Activated naive CD8-positive, alpha-beta T cell treated with anti-CD3 and anti-CD28 coated beads, Interleukin-2, amount 50 U/mL, for 24 hours (primary cell): ENCODE measurements at places on chromosomes 2 and 18.

GRCh38 chr2:68591225-68591624 lies 52.2 kb upstream of the PROKR1 start:
- DNase-seq: no peak

DNA sequence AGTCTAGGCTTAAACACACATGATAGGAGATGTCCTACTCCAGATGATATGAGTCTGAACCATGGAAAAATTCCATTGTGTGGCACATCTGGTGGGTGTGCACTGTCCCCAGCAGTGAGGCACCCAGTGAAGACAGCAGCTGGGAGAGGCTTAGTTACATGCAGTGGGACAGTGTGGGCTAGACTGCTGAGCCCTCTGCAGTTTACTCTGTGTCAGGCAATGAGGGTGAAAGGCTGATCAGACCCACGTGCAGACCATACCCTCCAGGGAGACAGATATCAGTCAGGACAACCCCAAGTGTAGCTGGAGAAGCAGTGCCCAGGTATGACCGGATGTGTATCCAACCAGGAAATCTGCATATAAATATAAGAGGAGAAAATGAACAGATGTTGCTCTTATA lies 13.4 kb downstream of the IL37 start:
- DNase-seq: no peak

DNA sequence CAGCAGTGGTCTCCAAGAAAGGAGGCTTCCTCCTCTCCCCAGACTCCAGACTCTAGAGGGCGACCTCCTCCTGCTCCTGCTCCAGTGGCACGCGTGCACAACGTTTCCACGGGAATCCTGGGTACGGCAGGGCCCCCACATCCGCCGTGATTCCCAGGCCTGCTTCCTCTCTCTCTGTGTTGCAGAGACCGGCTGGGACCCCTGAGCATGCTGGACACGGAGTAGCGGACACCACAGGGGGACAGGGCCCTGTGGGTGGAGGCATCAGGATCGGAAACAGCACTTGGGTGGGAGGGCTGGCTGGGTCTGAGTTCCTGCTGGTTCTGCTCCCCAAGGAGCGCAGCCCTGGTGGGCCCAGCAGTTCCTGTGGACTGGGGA lies 75.9 kb upstream of the SLC35G4 start:
- DNase-seq: no peak

DNA sequence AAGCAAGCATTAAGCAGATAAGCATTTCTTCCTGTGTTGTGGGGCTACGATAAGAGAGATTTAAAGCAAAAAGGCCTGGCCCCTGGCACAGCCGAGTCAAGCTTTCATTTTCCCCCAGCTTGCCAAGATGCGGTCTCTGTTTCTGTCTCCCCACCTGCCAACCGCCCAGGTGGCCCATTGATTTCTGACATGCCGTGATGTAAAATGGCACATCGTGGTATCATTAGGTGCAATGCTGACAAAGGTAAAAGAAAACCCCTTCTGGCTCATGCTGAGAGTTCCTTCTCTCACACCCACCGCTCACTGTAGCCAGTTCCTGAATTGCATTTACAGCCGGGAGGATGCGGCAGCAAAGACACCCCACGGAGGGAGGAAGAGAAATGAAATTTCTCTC lies 62.8 kb downstream of the BOD1L2 start:
- DNase-seq: no peak

- DNase-seq: no peak
These were observed 264.2 kb downstream of the LNPK start for GRCh38 chr2:175737722-175738361.

GRCh38 chr2:46079985-46080560 lies 217.1 kb upstream of the EPAS1 start:
- no peak for DNase-seq

DNA sequence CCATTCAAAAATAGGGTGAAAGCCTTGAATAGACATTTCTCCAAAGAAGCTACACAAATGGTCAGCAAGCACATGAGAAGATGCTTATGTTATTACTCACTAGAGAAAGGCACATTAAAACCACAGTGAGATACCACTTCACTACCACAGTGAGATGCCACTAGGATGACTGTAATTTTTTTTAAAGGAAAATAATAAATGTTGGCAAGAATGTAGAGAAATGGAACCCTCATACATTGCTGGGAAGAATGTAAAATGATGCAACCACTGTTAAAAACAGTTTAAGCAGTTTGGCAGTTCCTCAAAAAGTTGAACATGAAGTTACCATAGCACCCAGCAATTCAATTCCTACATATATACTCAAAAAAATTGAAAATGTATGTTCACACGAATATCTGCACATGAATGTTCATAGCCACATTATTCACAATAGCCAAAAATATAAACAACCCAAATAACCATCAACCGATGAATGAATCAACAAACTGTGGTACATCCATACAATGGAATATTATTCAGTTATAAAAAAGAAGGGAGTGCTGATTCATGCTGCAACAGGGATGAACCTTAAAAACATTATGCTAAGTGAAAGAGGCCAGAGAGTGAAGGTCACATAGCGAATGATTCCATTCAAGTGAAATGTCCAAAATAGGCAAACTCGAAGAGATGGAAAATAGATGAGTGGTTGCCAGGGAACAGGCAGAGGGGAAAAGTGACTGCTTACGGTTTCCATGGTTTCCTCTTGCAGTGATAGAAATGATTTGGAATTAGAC lies 156.2 kb upstream of the NDUFV2 start:
- no peak for DNase-seq

- DNase-seq: no peak
These were observed 60.6 kb downstream of the CYB5A start for GRCh38 chr18:74230922-74231714.

GRCh38 chr18:55795101-55795669 lies 207.2 kb upstream of the TCF4 start:
- no peak for DNase-seq

GRCh38 chr2:200695601-200696000 lies 109.8 kb downstream of the AOX1 start:
- DNase-seq: no peak

DNA sequence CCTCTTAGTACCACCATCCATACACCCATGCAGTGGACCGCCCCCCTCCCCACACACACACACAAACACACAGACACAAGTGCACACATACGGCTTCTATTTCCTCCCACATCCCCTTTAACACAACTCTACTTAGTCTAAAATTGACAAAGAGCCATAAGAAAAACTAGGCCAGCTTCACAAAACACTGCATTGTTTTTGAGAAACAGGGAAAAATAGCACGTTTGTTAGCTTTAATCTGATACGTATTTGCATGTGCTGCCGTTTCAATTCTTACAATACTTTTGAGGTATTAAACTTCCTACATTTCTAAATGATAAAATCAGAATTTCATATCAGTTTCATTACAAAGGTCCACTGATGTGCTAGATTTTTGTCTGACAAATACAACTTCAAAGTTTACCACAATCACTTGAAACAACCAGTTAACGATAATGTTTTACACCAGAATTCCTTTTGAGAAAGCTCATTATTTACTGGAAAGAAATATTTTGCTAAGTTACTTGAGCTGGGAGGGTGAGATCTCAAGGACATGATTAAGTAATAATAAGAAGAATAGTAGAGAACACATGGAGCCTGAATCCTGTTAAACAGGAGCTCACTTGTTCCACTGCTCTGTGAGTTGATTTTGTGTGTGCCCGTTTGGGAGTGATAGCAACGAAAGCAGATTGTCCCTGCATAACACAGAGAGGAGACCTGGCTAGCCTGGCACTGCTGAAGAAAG lies 74.5 kb downstream of the MOGAT1 start:
- DNase-seq: no peak

- no peak for DNase-seq
These were observed 149.7 kb downstream of the MREG start for GRCh38 chr2:215863687-215864086.

GRCh38 chr2:112476434-112476833 lies 5.5 kb upstream of the TTL start:
- no peak for DNase-seq

DNA sequence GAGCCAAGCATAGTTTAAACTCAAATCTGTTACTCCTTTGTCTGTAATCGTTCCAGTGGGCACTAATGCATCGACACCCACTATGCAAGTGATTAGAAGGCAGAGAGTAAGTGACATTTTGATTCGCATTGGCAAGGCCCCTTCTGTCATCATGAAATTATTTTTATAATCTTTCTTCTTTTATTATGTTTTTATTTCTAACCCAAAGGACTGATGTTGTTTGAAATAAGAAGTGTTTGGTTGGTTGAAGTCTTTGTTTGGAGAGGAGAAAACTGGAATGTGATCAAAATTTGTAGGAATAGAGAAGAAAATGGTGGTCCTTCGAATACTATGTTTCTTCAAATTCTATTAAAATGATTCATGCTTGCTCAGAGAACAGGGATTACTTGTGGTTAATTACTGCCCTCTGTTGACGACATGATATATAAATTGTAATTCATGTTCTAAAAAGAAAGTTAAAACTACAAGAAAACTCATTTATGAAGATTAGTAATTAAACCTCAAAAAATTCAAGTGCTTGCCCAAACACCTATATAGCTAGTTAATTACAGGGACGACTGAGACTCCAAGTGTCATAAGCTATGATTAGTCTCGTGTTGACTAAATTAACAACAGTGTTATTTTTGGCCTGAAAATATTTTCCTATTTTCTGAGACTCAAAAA lies 26.4 kb upstream of the TFPI start:
- DNase-seq: no peak

GRCh38 chr2:174785481-174785880 lies 21.2 kb upstream of the CHRNA1 start:
- no peak for DNase-seq

DNA sequence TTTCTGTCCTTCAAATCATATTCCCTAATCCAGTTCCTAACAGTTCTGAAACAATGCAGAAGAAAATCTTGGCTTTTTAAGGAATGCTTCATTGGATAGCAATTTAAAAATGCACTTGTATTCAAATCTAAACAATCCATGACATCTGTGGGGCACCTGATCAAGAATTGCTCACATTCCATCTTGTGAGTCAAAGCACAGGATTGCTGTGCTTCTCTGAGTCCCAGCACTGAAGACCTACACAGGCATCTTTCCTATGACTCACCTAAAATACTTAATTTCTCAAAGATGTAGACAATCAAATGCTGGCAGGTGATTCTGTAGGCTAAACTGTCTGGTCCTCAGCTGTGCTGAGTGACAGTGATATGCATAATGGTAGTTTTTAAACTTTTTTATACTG lies 10.1 kb upstream of the ATP8B1 start:
- no peak for DNase-seq

GRCh38 chr2:207710814-207711740 lies at the start of gene CCNYL1:
CCNYL1 (plus strand) TSS chr2:207711640; CDS start chr2:207711897, 257 bp downstream.
- DNase-seq: peak; percentile 97

DNA sequence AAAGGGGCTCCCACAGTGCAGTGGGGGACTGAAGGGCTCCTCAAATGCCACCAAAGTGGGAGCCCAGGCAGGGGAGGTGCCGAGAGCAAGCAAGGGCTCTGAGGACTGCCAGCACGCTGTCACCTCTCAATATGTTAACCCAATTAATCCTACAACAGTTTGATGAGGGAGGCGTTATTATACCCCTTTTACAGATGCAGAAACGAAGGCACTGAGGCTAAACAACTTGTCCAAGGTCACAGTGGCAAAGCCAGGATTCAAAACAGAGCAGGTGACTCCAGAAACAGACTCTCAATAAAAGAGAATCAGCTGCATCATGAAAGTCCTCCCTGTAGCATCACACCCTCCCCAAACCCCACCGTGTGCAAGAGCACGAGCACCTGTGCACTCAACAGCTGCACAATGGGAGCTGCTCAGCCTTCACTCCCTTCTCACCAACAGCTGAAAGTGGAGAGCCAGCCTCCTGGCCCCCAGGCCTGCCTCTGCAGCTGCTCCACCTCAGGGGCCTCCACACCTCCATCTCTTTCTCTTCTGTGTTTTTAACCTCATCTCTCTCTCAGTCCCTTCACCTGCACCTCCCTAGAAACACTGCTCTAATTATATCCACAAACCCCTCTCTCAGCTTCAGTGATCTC lies 8.1 kb downstream of the NPC1 start:
- no peak for DNase-seq

GRCh38 chr2:148936857-148937450 lies 61.9 kb downstream of the KIF5C start:
- no peak for DNase-seq

- DNase-seq: no peak
These were observed 72.0 kb upstream of the MRPS9 start for GRCh38 chr2:104965900-104966299.

DNA sequence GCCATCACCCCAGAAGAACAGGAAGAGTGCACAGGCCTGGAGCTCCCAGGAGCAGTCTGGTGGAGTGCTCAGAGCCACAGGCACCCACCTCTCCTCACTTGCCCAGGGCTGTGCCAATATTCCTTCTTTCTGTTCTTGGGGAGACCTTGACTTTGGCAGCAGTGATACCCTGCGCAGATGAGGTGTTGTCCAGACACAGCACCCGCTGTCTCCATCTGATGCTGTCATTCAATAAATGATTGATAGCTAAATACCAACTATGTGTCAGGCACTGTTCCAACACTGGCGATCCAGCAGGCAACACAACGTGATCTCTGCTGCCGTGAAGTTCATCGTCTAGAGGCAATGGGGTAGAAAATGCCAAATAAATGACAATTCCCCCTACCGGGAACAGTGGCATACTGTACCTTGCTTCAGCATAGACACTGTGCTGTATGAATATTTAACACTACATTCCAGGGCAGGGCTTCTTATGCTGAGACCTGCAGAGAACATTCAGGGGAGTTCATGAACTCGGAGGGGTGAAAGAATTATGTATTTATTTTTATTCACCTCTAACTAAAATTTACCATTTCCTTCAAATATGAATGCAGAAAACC lies 320.5 kb upstream of the NCKAP5 start:
- DNase-seq: no peak

GRCh38 chr2:166117491-166117890 lies 10.3 kb downstream of the SCN1A start:
- no peak for DNase-seq

DNA sequence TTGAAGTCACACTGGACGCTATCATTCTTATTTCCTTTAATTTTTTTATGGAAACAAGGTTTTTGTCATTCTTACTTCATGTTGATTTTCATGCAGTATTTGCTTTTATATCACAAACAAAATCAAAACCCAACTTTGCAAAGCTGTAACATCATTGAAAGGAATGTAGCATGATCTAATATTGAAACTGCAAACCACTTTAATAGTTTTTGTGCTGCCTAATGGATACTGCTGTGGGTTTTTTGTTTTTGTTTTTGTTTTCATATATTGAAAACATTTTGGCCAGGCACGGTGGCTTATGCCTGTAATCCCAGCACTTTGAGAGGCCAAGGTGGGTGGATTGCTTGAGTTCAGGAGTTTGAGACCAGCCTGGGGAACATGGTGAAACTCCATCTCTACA lies 81.6 kb downstream of the MAP2 start:
- DNase-seq: no peak

GRCh38 chr2:20439503-20439902 lies 7.4 kb upstream of the RHOB start:
- no peak for DNase-seq

GRCh38 chr2:239363946-239364637 lies 36.7 kb downstream of the HDAC4 start:
- peak; percentile 24 for DNase-seq

GRCh38 chr2:240819126-240819857 lies 727 bp downstream of the KIF1A start:
- DNase-seq: no peak
